Cardiac muscle cell (in vitro differentiated cells and primary cell): ENCODE measurements at places on chromosomes 5 and 9.

- DNase-seq, result no peak
These were observed 54.3 kb downstream of the MTMR12 start for GRCh38 chr5:32258424-32258823.

GRCh38 chr5:58275516-58275915 is 184.4 kb downstream of the PLK2 start:
- no peak for DNase-seq

GRCh38 chr9:87620731-87621322 is 105.1 kb upstream of the CTSL start:
- no peak for DNase-seq

GRCh38 chr5:177426566-177427210 is at the start of gene GRK6:
GRK6 (plus strand) TSS chr5:177426676; CDS start chr5:177426846, 170 bp downstream.
- no peak for DNase-seq

DNA sequence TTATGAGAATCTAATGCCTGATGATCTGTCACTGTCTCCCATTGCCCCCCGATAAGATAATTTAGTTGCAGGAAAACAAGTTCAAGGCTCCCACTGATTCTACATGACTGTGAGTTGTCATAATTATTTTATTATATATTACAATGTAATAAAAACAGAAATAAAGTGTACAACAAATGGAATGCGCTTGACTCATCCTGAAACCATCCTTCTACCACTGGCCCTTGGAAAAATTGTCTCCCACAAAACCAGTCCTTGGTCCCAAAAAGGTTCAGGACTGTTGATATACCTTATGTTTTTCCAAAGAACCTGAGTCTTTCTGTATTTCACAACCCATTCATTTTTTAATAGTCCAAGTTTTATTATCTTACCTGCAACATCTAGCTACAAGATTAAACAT is 403.5 kb downstream of the TAF11L14 start:
- DNase-seq, result no peak

DNA sequence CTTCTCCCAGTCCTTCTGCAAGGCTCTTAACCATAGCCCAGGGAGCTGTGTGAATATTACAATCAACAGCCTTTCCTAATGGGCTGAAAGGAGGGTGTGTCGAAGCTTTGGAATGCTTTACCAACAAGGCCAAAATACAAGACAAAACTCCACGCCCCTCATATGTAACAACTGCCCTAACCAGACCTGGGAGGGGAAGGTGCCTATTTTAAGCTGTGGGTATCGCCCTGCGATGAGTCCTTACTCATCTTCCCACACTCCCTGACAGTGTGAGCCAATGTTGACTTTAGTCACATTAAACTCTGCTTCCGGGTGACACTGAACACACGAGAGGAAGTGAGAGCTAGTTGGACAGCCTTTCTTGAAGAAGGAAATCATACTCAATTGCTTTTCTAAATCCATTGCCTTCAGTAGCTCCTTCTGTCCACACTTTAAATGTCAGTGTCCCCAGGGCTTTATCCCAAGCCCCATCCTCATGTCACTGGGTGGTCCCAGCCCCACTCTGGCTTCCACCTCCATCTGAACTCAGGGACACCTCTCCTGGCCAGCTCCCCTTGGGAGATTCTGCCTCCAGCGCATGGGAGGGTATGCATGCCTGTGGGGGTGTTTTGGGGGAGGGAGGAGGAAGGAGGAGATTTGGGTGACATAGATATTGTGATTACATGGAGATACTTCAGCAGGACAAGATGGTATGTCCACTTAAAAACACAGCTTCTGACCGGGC is 6.5 kb upstream of the TBC1D9B start:
- peak; percentile 37 for DNase-seq

DNA sequence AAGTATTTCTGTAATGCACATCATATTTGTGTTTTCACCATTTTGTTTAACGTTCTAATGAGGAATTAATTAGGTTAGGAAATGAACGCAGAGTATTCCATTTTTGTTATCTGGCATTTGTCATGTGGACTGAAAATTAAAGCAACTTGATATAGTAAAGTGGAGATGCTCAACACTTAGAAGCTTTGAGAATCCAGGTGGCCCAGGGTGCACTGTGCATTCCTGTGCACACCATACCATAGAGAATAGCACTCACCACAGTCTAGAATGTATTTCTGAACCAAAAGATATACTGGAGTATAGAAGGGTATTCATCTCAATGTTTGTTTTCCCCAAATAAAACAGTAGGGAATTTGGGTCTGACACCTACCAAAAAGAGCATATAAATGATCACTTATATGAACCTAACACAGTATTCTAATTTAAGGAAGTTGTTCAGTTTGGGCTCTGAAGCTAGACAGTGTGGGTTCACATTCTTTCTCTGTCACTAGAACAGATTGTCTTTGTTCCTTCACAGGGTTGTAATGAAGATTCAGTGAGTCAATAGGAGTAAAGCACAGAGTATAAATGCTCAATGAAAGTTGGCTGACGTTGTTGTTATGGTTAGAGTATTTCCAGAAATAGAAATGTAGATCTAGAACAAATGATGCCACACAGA is 125.6 kb upstream of the DMRT1 start:
- no peak for DNase-seq

DNA sequence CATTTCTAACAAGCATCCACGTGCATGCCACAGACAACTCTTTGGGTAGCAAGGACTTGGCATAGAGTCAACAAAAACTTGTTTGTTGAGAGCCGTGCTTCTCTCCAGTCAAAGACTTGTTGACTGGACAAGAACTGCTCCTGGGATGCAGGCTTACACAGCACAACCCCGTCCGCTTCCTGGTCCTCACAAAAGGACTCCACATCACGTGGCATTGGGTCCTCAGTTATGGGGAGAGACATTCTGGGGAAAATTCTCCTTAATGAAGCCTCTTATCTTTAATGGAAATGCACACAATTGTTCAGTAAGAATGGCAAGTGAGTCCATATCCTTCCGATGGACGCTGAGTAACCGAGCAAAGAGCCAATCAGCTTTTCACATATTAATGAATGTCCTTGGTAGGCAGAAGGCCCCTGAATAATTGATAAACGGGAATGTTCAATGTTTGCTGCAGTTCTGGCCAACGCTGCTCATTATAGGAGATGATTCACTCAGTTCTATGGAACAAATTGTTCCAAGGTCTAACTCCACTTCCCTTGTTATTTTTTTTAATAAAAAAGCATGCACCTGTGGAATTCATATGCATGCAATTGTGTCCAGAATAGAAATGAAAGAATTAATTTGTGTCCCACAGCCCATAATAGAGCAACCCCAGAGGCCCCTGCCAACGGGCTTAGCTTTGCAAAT is 97.0 kb upstream of the ZNF366 start:
- DNase-seq, result no peak

GRCh38 chr9:92610470-92611420 is 59.2 kb downstream of the IPPK start:
- no peak for DNase-seq

DNA sequence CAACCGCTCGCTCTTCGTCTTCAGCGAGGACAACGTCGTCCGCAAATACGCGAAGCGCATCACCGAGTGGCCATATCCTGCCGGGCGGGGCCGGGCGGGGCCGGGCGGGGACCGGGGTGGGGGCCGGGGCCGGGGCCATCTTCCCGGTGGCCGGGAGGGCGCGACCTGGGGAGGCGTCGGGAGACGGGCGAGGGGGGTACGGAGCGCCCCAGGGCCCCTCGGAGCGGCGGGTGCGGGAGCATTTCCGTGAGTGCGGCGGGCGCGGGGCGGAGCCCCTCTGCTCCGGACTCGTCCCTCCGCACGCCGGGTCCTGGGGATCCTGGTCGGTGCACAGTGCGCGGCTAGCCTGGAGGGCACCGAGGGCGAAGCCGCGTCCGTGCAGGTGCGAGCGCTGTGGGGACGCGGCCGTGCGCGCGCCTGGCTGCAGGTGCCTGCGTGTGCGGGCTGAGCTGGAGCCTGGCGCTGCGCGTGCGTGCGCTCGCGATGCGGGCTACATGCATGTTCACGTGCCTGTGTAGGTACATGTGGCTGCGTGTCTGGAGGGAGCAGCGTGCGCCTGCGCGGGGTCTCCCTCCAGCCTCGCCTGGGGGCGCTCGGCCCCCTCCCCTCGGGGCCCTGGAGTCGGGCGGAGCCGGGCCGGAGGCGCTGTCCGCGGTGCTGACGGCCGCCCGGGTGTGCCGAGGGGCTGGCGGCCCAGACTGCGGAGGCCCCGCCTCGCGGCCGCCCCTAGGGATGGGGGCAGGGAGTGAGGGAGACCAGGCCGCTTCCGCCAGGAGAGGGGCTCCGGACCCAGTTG is 762 bp downstream of the CACNA1B start:
- DNase-seq, result peak; percentile 29

DNA sequence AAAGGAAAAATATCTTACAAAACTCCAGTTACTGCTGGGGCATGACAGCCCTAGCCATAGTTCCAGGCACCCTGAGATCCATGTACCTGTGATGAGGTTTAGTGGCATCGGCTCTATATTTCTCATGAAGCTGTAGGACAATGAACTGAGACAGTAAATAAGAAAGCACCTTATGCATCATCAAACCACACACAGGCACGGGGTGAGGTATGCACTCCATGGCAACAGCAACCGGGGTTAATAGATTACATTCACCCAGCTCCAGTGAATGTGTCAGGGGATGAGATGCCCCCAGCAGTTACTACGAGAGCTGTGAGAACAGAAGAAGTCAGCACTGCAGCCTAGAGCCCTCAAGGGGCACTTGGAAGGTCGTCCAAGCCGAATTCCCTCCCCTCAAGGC is 162.0 kb upstream of the S1PR3 start:
- DNase-seq, result no peak

DNA sequence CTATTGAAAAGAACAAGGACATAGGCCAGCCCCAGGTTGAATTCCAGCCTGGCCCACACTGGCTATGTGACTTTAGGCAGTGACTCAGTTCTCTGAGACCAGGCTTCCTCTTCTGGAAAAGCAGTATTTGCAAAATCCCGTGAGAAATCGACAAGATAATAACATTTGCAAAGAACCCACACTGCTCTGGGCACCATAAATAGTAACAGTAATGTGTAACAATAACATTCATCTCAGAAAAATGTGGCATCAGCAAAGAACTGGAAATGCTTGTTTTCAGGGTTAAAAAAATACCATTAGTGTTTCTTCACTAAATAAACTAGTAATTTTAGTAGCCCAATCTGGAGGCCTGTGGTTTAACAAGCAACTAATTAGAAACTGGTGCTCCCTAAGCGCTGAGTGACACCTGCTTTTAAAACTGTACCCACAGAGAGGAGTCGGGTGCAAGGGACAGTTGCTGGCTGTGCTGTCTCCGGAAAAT is 148.4 kb downstream of the TTLL11 start:
- no peak for DNase-seq

- no peak for DNase-seq
These were observed 507 bp downstream of the RICTOR start for GRCh38 chr5:39073767-39074016.

DNA sequence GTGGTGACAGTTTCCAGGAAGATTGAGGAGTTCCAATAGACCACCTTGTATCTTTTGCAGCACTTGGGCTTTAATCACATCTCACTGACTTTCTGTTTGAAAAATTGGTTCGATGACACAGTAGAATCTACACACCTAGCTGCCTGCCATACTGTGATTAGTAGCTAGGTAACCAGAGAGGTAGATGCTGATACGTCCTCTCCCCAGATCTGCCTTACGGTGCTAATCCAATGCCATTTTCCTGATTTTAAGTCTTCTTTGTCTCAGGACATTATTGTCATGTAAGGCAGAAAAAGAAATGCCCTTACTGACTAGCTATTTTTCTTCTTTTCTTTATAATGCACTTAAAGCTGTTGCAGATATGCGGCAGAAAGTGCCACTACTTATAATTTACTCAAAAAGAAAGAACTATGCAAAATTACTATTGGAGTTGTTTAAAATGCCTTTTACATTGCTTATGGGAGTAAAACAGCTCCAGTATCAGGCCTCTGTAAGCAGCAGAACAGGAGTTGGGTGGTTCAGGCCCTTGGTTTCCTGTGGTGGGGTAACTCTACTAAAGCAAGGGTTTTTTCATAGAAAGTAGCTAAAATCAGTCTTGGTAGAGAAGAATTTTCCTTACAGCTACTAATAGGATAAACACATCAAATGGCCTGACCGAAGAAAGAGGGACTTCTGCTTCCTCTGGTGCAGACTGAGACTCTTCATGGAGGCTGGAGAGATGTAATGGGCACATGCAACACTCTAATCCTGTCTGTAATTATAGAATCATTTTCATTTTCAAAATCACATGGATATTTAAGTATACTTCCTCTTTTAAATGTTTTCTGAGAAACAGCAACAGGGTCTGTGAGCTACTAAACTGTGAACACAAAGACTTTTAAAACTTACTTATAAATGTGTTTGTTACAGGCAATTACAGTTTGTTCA is 177.2 kb downstream of the MAPKAP1 start:
- no peak for DNase-seq

GRCh38 chr9:133774799-133775198 is 36.6 kb upstream of the SARDH start:
- DNase-seq, result no peak

- DNase-seq, result no peak
These were observed 480.0 kb downstream of the TMEM38B start for GRCh38 chr9:106174346-106174745.

- peak; percentile 78 for DNase-seq
These were observed 9.0 kb upstream of the FAF2 start for GRCh38 chr5:176438959-176439757.

DNA sequence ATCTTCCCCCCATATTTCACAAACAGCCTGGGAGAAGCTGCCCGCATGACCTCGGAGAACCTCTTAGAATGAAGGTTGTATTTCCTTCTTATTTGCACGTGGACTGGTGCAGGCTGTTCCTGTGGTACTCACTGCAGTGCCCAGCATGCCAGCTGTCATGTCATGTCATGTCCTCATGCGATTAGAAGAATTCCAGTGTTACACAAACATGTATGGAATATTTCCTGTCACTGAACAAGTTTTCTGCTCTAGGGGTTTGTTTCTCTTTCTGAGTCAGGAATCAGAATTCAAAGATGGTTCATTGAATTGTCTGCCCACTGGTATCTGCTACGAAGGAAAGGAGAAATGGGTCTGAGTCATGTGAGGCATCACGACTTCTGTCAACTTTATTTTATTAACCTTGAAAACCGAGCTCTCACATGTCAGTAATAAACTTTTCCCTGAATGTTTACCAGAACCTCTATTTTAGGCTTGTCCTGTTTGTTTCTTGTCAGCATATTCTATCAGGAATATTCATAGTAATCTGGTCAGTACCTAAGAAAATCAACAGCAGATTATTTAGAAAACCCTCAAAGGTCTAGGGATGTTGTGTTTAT is 415.6 kb downstream of the GADD45G start:
- DNase-seq, result no peak

- DNase-seq, result no peak
These were observed 50.4 kb downstream of the CERT1 start for GRCh38 chr5:75460942-75461610.

GRCh38 chr5:11650936-11651335 is 253.3 kb downstream of the CTNND2 start:
- no peak for DNase-seq

GRCh38 chr9:82252116-82252515 is 263.5 kb downstream of the SPATA31D1 start:
- no peak for DNase-seq

DNA sequence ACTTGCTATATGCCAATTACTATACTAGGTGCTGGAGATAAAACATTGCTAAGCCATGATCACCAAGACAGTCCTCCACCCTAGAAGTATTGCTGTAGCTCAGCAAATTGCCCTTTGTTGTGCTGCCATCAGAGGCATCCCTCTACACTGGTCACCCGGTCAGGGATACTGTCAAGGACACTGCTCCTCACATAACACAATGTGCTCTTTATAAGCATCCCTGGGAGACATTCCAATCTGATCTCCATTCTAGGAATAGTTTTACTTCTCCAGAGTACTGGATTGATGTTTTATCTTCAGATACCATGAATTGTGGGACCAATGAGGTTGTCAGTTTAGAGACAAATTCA is 10.4 kb upstream of the DNAJA1 start:
- no peak for DNase-seq

- no peak for DNase-seq
These were observed 44.6 kb downstream of the BTNL9 start for GRCh38 chr5:181084621-181085195.
